ENCODE measurements at places on chromosomes 1 and 21.

GRCh38 chr1:76124196-76124595 is 49.6 kb downstream of the ST6GALNAC3 start:
- no peak for DNase-seq

DNA sequence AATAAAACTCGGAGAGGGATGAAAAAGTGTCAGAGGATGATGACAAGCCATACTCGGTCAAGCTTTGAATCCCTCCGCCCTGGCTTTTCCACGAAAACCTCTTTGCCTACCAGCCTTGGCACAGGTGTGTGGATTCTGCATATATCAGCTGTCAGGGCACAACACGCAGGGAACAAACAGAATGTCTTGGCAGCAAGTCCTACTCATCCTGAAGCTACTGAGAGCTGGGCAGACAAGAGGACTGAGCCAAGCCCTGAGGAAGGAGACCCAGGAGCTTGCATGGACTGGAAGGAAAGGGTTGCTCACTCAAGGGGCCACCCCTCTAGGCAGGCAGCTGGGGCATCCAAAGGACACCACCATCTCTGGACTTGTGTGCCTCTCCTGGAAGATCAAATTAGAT is 132.4 kb downstream of the HMGB4 start:
- DNase-seq, result no peak

- DNase-seq, result no peak
Observed at GRCh38 chr21:42964546-42965210, 9.7 kb upstream of the PKNOX1 start.

DNA sequence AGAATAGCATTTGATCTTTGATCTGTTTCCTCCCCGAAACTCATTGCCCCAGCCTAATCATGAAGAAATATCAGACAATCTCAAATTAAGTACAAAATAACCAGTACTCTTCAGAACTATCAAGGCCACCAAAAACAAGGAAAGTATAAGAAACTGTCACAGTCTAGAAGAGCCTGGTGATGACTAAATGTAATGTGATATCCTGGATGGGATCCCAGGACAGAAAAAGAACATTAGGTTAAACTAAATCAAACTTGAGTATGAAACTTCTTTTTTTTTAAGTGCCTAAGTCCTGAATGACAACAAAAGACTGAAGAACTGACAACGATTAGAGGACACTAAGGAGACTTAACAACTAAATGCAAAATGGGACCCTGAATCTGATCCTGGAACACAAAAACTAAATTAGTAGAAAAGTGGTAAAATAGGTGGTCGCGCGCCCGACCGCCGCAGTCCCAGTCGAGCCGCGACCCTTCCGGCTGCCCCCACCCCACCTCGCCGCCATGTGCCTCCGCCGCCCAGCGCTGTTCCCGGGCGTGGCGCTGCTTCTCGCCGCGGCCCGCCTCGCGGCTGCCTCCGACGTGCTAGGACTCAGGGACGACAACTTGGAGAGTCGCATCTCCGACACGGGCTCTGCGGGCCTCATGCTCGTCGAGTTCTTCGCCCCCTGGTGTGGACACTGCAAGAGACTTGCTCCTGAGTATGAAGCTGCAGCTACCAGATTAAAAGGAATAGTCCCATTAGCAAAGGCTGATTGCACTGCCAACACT is 5.5 kb upstream of the PRKAB2 start:
- DNase-seq, result no peak

- no peak for DNase-seq
Observed at GRCh38 chr1:219834314-219834917, 93.9 kb downstream of the SLC30A10 start.

GRCh38 chr1:238962941-238963340 is 423.4 kb upstream of the CHRM3 start:
- no peak for DNase-seq

DNA sequence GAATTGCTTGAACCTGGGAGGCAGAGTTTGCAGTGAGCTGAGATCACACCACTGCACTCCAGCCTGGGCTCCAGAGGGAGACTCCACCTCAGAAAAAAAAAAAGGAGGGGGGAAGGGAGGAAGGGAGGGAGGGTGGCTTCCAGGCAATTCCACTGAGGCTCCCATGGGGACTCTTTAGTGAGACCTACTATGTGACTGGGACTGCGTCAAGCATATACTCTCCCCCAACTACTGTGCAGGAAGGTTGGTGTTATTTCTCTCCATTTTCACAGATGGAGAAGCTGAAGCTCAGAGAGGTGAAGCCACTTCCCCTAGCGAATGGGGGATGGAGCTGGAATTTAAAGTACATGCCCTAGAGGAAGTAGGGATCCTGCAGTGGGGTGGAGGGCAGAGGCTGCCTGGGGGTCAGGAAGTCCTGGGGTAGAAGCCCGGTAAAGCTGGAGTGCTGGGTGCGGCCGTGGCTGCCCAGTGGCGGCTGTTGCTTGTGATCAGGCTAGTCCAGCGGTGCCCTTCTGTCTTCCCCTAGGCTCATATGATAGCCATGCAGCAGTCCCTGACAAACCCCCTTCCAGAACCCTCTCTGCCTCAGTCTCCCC is 40.3 kb downstream of the RAP1GAP start:
- DNase-seq, result no peak

GRCh38 chr1:64537942-64538341 is 68.0 kb downstream of the CACHD1 start:
- no peak for DNase-seq

- DNase-seq, result no peak
Observed at GRCh38 chr1:229536982-229537381, 21.5 kb downstream of the ABCB10 start.

- no peak for DNase-seq
Observed at GRCh38 chr1:93661829-93662474, 19.7 kb downstream of the BCAR3 start.

GRCh38 chr1:174190691-174191199 is 31.4 kb downstream of the RABGAP1L start:
- DNase-seq, result no peak

- no peak for DNase-seq
Observed at GRCh38 chr1:200971955-200972711, 51.4 kb downstream of the KIF21B start.

- DNase-seq, result no peak
Observed at GRCh38 chr1:176691251-176692228, 228.6 kb downstream of the PAPPA2 start.

DNA sequence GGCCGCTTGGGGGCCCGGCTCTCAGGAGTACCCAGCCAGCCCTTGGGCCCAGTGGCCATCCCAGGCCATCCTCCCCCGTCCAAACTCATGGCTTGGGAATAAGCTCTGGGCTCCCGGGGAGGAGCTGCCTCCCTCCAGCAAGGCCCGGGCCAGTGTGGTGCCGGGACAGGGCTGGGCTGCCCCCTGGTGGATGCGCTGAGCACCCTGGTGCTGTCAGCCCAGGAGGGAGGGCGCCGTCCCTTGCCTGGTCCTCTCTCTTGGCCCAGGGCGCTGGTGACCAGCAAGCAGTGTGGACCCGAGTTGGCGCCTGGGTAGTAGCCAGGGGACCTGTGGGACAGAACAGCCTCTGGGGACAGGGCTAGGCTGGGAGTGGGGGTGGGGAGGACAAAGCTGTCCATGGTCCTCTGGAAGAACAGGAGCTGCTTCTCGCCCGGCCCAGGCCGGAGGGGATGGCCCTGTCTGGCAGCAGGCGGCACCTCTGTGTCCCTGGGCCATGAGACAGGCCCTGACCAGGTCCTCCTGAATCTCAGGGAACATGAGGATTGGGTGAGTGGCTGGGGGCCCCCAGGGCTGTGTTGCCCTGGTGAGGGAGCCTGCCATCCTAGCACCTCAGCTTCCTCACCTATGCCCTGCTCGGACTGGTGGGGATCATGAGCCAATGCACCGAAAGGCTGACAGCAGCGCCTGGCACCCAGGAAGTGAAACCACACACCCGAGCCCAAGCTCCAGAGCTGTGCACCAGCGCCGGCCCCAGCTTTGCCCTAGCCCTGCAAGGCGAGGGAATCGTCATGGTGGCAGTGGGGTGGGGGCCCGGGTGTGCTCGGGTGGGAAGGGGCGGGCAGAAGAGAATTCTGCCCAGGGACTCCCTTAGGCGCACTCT is 9.4 kb downstream of the MORN1 start:
- DNase-seq, result peak; percentile 43

DNA sequence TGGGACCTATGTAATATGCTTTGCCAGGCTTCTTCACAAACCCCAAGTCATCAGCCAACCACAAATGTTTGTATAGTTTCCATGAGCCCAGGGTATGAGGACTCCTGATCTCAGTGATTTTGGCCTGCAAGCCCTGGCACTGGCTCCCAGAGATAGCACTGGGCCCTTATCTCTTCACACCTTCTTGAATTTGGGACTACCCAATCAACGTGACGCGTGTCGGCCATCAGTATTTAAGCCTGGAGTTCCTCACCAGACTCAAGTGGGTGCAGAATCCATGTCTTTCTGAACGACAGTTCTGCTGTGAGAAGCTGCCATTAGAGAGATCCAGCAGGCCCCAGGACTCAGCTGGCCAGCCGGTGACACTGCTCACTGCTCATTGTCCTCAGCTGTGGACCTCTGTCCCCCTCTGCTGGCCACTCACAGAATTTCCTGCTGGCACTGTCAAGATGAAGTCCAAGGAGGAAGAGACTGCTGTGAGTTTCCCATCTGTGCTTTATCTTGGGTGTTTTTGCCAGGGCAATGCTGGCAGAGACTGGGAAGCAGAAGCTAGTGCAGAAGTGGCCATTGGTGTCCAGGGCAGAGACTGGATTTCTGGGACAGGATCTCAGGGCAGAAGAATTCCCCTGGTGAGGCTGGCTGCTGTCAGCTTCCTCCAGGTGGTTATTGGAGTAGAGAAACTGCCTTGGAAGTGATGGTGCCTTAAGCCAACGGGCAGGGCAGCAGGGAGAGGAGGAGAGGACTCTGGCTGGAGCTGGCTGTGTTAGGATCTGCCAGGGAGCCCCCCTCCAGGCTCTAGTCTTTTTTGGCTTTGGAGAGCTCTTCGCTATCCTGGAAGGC is 28.4 kb downstream of the TMCC2 start:
- DNase-seq, result peak; percentile 81

DNA sequence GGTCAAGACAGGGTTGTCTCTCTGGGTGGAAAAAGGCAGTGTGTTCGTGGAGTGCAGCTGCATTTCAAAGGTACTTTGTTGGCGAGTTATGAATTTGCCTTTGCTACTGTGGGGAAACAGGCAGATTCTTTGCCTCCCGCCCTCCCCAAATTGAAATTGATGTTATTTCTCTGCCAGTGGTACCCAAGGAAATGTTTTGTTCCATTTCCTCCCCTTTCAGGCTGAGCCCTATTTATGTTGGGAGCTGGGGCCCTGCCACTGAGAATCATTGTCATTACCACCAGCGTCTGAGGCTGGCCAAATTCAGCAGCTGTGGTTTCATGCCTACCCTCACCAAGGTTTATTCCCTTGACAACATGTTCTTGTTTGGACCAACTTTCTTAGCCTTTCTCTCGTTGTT is 48.5 kb upstream of the OLIG2 start:
- no peak for DNase-seq

DNA sequence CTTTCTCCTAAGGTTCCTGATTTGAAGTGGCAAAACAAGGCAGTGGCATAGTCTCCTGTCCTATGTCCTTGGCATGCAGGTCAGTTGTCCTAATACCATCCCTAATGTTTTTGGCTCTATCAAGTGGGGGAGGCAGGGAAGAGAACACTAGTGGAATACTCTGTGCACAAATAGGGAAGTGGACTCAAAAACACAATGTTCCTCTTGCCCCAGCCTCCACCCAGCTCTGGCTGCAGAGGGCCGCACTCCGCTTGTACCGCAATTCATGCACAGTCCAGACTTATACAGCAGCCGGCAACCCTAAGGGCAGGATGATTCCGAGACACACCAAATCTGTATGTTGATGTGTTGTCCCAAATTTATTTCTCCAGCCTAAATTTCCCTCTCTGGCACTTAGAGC is 14.5 kb downstream of the PLEKHO1 start:
- DNase-seq, result no peak

DNA sequence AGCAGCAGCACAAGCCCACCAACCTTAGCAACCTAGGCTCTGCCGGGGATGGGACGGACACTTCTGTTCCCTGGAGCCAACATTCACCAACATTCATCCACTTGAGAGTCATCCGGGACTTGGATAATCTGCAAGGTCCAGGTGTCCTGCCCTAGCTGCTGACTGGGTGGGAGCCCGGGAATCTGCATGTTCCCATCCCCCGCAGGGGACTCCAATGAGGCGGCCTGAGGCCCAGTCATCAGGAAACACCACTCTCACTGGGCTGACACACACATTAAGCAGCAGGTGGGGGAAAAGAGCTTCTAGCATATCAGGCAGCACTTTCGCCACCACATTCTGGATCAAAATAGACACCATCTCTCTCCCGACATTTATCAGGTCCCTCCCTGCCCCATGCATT is 38.4 kb upstream of the CCSAP start:
- no peak for DNase-seq

DNA sequence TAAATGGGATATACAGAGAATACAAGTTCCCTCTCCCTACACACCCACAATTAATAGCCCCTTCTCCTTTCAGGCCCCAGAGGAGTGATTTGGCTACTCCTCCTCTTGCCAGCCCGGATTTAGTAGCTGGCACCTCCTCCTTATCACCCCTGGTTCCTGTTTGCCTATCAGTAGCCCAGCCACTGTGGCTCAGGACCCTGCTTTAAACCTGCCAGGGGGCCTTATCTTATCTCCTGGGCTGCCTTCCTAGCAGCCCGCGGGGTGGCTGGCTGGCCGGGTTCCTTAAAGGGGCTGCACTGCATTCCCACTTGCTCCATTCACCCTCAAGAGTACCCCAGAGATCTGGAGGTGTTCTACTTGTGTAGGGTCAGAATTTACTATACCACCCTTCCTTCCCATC is 70.4 kb downstream of the PLEKHA6 start:
- DNase-seq, result no peak

DNA sequence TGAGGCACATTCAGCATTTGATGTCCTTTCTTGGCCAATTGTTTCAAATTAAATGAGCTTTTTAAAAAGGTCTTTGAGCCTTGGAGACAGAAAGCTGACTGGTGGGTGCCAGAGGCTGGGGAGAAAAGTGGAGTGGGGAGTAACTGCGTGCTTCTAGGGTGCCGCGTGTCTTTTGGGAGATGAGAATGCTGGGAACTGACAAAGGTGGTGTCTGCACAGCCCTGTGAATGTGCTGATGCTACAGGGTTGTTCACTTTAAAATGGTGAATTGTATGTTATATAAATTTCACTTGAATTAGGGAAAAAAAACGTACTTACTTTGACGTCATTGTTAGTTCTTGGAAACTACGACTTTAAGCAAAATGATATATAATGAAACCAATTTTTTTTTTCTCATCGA is 8.1 kb upstream of the TFF1 start:
- no peak for DNase-seq

GRCh38 chr1:115839679-115840237 is 1.2 kb downstream of the NHLH2 start:
- DNase-seq, result no peak

GRCh38 chr1:67381154-67381553 is 49.0 kb downstream of the SERBP1 start:
- DNase-seq, result no peak

- DNase-seq, result no peak
Observed at GRCh38 chr1:177174921-177175634, 4.3 kb downstream of the BRINP2 start.

- no peak for DNase-seq
Observed at GRCh38 chr1:232134365-232134764, 495.6 kb downstream of the SIPA1L2 start.

- DNase-seq, result no peak
Observed at GRCh38 chr1:84688463-84689061, 1.7 kb downstream of the SSX2IP start.
